Stomach (tissue), 19 donors: ENCODE measurements at places on chromosomes 5 and 9. TPM values are rescaled to one million over a fixed set of nuclear protein-coding genes. Genes with fewer than 3 reads are reported as not detected.
A peak's percentile ranks its signal among the peaks of the same experiment; 100 is the strongest.

PRLR gene
- 11.7 TPM for total RNA-seq

DNA sequence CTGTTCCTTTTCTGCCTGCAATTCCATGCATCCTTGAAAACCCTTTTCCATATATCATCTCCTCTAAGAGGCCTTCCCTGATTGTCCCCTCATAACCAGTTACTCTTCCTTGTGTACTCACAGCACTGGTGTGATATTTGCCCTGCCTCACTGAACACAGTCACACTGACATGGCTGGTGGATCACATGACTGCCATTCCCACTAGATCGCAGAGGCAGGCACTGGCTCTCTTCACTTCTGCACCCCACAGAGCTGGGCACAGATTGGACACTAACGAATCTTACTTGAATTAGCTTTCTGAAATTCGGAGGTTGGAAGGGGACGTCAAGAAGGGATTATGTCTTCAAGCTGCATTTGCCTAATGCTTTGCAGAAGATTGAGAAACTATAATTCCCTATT, 208.0 kb downstream of the PAPPA start:
- no peak for DNase-seq

- peak; percentile 67 for DNase-seq
Measured at GRCh38 chr9:13586587-13587374, 307.3 kb upstream of the MPDZ start.

SARDH gene
- not detected for total RNA-seq

GRCh38 chr5:37710965-37711364, 128.9 kb downstream of the GDNF start:
- no peak for DNase-seq

SPAAR gene
- total RNA-seq = not detected

- DNase-seq = no peak
Measured at GRCh38 chr5:136984772-136985446, 514.2 kb downstream of the SPOCK1 start.

PCDHGA4 gene
- total RNA-seq = 7.6 TPM

- no peak for DNase-seq
Measured at GRCh38 chr9:114513959-114514267, 8.6 kb upstream of the WHRN start.

ANKRD34B gene
- total RNA-seq = not detected
